Nephron progenitor cell (in vitro differentiated cells): ENCODE measurements at places on chromosomes 2 and 18.

DNA sequence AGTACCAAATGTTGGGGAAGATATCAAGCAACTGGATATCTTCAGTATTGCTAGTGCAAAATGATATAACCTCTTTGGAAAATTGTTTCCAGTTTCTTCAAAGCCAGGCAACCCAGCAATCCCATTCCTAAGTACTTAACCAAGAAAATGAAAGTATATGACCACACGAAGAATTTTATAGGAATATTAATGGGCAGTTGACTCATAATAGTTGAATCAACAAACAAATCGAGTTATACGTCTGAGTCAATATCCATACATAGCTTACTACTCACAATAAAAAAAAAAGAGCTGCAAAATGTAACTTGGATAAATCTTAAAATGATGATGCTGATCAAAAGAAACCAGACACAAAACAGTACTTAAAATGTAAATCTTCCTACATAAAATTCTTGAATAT is 810.4 kb downstream of the METTL4 start:
- no peak for DNase-seq

DNA sequence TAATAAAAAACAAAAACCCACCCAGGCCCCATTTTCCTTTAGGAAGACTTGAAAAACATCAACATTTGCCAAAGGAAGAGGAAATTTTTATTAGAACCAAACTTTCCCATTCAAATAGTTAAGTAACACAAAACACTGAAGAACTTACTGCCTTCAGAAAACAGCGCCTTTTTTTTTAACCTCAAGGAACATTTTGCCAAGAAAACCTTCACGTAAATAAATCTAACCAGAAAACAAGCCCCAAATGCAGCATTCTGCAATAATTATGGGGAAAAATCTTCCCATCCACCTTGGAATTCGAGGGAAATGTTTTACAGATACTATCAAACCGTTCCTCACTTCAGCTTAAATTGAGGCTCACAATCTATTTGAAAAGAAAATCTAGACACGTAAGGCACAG is 56.4 kb downstream of the ACVR1 start:
- no peak for DNase-seq

- DNase-seq, result no peak
These were observed 26.9 kb upstream of the INSIG2 start for GRCh38 chr2:118061135-118061955.

DNA sequence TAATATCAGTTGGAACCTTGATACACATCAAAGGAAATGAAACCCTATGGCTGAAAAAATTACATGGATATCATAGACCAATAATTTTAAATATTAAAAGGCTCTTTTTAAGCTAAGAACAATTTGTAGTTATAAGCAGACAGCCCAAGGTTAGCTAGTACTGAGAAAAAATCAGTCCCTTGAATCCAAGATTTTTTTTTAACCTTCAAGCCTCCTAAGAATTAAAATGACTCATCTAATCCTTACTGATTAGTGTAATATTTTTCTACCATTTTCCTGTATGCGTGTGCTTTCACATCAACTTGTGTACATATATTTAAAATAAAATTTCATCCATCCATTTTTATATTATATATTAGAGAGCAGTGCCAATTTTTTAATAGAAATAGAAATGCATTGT is 1004.9 kb upstream of the ZEB2 start:
- no peak for DNase-seq

DNA sequence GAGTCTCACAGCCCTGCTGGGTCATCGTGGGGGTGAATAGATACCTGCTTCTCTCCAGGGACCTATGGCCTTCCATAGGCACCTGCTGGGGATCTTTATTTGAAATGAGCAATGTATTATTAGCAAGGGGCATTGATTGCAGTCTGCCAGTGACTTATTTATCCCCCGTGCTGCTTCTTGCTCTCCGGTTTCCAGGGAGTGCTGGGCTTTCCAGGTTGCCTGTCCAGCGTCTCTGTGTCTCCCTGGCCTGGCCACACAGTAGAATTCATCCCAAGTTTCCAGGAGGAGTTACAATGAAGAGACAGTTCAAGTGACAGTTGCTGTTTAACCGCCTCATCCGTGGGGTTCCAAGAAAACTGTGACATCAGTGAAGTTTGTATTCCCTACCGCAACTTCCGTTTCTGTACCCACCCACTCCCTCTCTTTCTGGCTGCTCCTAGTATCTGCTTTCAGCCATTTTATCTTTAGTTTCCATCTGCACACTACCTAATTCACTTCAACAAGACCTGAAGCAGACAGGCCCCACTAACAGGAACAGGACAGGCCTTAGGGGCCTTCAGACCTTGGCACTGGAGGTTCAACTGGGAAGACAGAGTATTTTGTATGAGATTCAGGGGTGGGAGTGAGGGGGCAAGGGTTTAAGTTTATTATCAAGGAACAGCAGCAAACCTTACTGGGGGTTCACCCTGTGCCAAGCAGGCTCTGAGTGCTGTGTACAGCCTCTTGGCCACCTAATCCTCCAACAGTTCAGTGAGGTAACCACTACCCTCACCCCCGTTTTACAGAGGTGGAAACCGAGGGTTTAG is 134.8 kb downstream of the PRKCE start:
- no peak for DNase-seq

DNA sequence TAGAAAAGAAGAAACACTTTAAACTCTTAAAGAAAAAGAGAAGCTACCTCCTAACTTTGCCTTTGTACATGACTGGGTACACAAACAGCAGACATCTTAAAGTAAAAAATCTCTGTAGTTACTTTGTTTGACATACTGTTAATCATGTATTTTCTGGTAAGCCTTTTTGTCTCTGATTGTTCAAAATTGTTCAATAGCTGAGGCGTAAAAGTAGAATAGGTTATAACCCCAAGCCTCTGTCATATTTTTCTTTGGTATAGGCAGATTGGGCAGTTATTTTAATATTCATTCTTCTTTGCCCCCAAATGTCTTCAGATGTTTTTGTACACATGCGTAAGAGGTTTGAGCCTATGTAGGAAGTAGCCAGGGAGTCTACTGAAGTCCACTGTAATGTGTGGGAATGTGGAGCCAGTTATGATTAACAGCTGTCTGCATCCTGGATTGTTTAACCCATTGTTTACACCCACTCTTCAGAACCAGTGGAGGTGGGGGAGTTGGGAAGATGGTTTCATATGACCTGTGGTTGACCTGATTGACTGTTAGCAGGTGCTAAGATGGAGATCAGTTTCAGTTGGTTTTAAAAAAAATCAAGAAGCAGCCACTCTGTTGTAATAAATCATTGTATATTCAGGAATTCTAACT is 150.5 kb downstream of the TANC1 start:
- no peak for DNase-seq

DNA sequence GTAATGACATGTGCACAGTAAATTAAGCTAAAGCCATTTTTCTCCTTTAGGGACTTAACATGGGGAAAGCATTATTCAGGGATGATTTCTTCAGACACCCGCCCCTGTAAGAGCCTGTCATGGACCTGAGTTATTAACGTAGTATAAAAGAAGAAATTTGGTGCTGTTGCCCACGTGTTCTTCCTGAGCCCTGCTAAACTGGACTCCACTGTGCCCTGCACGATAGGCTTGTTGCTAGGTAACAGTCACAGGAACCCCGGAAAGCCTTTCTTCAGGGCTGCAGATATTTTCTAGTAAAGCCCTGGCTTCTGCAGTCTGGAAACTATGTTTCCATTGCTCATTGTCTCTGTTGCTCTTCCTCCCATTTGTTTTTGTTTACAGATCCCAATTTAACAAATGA is 157.9 kb downstream of the LRRC30 start:
- DNase-seq, result no peak

DNA sequence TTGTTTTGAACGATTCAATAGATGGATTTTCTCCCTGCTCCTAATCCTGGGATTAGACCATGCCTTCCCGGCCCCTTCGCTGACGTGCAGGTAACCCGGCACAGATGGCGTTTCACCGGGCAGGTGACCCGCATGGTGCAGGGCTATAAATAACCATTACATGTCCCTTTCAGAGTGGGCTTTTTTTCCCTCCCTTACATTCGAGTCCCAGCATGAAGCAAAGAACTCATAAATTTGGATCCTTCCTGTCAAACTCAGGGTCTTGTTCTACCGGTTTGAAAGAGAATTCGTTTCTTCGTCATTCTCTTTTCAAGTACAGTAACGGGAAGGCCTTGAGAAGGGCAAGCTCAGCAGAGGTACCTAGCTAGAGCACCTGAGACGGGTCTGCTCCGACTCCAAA is 46.1 kb downstream of the EDAR start:
- no peak for DNase-seq

GRCh38 chr2:215899141-215900074 is 113.9 kb downstream of the MREG start:
- DNase-seq, result no peak

- no peak for DNase-seq
These were observed 3.3 kb upstream of the ABCB6 start for GRCh38 chr2:219221957-219222518.

DNA sequence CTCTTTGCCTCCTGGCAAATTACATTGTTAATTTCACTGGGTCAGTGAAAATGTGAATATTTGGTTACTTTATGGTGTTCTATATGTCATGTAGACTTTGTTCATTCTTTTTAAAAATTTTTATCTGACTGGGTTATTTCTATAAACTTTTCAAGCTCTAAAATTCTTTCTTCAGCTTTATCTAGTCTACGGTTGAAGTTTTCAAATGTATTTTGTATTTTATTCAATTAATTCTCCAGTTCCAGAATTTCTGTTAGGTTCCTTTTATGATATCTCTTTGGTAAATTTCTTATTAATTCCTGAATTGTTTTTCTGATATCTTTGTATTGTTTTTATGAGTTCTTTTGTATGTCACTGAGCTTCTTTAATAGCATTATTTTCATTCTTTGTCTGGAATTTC is 228.1 kb downstream of the LPIN1 start:
- no peak for DNase-seq

GRCh38 chr2:48200620-48201293 is 294.5 kb upstream of the FBXO11 start:
- no peak for DNase-seq

GRCh38 chr2:206069417-206069816 is 16.6 kb downstream of the INO80D start:
- no peak for DNase-seq

DNA sequence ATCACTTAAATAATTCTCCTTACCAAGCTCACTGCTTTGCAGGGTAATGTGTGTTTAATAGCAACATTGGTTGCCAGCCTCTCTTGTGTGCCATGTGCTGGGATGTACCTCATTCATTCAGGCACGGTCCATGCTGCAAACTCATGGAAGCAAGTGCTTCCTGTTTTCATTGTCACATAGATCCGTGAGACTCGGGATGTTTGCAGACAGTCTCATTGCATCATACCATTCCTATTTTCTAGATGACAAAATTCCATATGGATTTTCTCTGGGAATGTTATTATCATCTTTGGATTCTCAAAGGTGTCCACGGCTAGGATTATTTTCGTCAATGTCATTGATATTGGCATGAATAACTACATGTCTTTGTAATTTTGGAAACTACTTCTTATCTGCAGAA is 60.0 kb upstream of the HDAC4 start:
- no peak for DNase-seq

- DNase-seq, result no peak
These were observed 111.3 kb downstream of the LRATD1 start for GRCh38 chr2:14743861-14744260.

DNA sequence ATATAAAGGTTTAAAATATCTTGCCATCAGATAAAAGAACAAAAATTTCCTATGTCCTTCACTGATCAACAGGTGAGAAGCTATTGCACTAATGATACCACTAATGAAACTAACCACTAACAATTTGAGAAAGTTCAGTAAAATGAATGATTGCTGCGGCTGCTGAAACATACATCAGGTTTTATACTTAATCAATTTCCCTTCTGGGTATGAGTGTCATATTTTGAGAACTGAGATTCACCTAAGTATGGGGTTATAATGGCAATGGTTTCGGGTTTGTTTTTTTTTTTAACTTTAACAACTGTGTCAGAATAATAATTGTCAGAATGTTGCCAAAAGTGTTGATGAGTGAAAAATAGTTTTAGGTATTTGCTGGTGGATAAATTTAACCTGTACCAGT is 151.3 kb upstream of the SLC39A10 start:
- DNase-seq, result no peak

GRCh38 chr18:31877900-31878299 is 65.0 kb downstream of the TRAPPC8 start:
- no peak for DNase-seq

GRCh38 chr2:159409116-159409800 is 122.8 kb upstream of the WDSUB1 start:
- DNase-seq, result no peak

GRCh38 chr2:132804051-132804450 is 134.0 kb upstream of the LYPD1 start:
- DNase-seq, result no peak

DNA sequence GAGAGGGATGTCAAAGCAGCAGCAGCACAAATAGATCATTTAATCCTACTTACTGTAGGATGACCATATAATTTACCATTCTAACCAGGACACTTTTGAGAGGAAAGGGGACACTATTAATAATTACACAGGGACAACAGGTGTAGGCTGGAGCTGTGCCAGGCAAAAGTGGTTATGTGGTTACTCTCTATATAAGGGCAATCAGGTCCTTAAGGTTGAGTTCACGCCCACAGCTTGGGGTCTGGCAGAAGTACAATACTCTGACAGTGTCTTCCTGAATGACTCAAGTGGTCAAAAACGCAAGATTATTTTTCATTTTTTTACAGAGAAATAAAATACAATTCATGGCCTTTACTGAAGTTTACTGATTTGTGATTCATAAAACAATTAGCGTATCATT is 2.8 kb downstream of the PREPL start:
- DNase-seq, result no peak

- DNase-seq, result no peak
These were observed 466.6 kb upstream of the ETAA1 start for GRCh38 chr2:66930339-66931220.

GRCh38 chr18:75538727-75539126 is 111.2 kb upstream of the SMIM21 start:
- no peak for DNase-seq

- no peak for DNase-seq
These were observed 168.5 kb upstream of the RND3 start for GRCh38 chr2:150656002-150656401.
